ENCODE measurements at places on chromosomes 16 and 17.

GRCh38 chr17:64073771-64074703, 53.6 kb upstream of the ICAM2 start:
- no peak for DNase-seq

DNA sequence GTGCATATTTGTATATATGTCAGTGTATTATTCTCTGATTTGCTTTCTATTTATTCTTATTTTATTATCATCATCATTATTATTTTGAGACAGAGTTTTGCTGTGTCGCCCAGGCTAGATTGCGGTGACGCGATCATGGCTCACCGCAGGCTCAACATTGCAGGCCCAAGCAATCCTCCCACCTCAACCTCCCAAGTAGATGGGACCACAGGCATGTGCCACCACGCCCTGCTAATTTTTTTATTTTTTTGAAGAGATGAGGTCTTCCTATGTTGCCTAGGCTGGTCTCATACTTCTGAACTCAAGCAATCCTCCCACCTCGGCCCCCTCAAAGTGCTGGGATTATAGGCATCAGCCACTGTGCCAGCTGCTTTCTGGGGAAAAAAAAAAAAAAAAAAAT, 8.4 kb upstream of the ARHGAP17 start:
- no peak for DNase-seq

DNA sequence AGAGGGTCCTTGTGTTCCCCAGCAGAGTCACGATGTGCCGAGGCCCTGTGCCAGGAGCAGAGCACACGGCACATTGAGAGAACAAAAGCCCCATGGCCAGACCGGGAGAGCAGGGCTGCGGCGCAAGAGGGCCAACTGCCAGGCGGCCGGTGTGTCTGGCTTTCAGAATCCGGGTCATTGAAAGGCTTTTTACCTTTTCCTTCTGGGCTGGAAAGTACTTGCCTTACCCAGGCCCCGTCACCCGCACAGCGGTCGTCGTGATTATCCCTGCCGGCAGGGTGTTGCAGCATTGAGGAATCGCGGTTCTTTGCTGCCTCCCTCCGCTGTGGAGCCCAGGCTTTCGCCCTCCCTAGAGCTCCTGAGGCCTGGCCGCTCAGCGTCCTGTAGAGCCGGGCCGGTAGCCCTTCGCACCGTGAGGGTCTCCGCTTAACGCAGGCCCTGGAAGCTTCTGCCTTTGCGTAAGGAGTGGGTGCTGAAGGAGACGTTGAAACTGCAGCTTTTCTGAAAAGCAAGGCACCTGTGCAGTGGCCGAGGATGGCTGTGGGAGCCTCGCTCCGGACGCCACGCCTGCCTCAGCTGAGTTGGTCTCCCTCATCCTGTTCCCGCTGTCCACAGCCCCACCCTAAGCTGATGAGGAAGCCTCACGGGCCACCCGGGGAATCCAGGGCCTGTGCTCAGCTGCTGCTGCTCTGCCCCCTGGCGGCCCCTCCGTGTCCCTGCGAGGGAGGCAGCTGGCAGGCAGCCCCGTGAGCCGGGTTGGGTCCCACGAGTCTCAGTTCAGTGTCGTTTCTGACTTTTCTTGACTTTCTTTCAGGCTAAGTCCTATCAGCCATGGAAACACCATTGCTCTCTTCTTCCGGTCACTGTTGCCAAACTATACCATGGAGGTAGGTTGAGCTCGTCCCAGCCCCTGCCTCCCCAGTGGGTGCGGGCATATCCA, 8.6 kb upstream of the MC1R start:
- DNase-seq: peak; percentile 48

DNA sequence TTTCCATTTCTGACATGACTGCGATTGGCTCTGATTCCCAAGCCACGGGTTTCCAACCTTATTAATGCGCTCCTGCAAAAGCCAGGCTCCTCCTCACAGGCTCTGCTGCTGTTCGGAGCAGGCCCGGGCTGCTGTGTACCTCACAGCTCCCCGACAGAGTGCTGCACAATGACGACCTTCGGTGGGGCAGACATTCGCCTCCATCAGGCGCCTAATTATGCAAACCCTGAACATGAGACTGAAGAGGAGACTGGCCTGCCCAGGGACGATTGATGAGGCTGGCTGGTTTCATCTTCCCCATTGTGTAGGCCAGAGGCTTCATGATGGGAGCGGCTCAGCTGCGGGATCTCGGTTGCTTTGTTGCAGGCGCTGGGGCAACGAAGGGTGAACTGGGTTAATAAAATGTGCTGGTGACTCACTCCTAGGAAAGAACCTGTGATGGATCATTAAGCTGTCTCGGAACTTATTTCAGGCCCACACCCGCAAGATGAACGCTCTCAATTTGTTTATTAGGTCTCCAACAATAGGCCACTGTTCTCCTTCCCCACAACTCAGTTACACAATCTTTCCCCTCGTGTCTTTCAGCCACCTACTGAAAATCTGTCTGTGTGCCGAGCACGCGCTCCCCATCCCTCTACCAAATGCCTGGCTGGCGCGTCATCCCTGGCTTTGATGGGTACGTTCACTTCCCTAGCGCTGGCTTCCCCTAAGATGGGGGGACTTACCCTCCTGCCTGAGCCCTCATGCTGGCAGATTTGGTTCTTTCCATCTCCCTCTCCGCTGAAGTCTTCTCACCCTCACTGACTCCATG, 27.2 kb upstream of the TOB1 start:
- no peak for DNase-seq

GRCh38 chr17:73841431-73842060, 197.3 kb upstream of the SDK2 start:
- no peak for DNase-seq

DNA sequence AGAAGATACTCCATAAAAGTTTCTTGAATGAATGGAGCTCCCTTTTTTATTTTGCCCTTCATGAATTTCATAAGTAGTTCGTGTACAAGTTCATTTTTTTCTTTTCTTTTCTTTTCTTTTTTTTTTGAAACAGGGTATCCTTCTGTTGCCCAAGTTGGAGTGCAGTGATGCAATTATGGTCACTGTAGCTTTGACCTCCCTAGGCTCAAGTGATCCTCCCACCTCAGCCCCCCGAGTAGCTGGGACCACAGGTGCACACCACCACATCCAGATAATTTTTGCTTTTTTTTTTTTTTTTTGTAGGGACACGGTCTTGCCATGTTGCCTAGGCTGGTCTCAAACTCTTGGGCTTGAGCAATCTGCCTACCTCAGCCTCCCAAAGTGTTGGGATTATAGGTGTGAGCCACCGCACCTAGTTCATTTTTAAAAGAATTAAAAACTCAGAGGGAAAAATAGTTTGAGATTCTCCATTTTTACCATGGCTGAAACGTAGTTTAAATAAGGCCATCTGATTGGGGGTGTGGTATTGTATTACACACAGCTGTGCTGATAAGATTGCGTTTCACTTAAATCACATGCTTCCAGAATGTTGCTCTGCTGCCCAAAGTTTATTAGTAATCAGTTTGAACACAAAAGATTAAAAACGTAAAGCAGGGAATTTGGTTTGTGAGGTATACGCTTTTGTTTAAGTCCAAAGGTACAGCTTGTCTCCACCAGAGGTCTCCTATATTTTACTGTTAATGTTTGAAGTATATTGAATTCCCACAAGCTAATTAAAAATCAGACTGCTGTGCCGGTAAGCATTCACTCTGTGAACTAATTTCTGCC, 154.1 kb downstream of the SOCS1 start:
- DNase-seq: no peak

DNA sequence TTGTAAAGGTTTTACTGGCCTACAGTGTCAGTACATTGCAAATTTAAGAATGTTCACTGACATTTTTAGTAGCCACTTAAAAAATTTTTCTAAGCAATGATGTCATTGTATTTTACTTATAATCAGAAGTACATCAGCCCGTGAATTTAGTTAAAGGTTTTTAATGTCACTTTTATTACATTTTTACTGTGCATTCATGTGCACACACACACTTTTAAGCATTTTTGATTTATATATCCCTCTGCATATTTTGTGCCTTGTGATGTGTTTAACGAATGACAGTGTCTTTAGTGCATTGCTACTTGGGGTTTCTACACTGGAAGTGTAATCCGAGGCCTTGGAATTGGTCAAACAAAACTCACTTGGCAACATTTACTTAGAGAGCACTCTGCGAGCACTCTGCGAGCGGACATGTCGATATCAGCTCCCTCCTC, 190.4 kb downstream of the WWOX start:
- no peak for DNase-seq

- no peak for DNase-seq
Measured at GRCh38 chr16:1006781-1007180, 25.2 kb downstream of the SOX8 start.

- no peak for DNase-seq
Measured at GRCh38 chr17:79452706-79453105, 158.1 kb downstream of the RBFOX3 start.

GRCh38 chr17:39801055-39801454, 63.1 kb downstream of the IKZF3 start:
- no peak for DNase-seq

DNA sequence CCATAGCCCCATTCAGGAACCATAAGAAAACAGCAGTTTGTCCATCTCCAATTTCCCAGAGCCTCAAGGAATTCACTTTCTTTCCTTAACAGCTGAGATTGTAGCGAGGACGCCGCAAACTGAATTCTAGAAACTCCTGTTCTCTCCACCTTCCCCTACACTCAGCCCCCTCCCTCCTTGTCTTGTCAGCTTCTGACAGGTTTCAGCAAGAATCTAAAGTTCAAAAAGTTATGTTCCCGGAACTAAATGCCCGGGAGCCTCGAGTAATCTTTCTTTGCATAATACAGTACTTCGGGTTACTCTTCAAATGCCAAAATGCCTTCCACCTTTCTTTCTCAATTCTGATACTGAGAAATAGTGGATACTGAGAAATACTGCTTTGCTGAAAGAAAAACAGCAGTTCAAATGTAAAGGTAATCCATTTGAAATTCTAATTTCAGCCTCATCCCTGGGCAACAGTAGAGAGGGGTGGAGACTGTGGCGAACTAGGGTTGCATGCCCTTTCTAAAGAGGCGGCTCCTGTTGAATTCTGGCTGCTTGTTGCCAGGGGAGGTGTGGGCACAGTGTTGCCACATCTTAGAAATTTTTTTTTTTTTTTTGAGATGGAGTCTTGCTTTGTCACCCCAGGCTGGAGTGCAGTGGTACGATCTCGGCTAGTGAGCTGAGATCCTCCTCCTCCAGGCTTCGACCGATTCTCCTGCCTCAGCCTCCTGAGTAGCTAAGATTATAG, 63.5 kb upstream of the USP7 start:
- DNase-seq: no peak

DNA sequence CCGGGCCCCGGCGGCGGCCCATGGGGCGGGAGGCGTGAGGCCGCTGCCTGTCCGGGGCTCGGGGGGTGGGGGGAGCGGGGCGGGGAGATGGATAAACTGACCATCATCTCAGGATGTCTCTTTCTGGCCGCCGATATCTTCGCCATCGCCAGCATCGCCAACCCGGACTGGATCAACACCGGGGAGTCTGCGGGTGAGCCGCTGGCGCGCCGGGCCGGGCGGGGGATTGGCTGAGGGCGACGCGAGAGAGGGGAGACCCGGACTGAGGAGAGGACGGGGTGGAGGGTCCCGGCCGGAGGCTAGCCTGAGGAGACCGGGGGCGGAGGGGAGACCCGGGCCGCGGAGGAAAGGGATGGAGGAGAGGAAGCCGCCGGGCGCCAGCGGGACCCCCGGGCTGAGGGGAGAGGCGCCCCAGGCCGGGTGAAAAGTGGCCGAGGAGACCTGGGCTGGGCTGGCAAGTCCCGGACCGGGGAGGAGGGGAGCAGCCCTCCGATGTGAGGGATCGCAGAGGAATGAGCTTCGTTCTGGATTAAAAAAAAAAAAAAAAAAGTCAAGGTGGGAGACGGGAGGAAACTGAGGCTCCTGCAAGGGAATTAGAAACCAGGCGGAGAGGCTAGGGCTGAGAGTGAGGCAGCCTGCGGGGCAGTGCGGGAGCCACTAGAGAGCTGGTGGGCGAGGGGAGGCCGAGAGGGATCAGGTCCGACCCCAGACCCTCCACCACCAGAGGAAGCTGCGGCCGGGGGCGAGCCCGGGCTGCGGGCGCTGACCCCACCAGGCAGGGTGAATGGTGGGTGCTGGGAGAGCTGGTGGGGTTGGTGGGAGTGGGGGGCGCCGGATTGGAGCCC, 526 bp downstream of the MOSMO start:
- no peak for DNase-seq

DNA sequence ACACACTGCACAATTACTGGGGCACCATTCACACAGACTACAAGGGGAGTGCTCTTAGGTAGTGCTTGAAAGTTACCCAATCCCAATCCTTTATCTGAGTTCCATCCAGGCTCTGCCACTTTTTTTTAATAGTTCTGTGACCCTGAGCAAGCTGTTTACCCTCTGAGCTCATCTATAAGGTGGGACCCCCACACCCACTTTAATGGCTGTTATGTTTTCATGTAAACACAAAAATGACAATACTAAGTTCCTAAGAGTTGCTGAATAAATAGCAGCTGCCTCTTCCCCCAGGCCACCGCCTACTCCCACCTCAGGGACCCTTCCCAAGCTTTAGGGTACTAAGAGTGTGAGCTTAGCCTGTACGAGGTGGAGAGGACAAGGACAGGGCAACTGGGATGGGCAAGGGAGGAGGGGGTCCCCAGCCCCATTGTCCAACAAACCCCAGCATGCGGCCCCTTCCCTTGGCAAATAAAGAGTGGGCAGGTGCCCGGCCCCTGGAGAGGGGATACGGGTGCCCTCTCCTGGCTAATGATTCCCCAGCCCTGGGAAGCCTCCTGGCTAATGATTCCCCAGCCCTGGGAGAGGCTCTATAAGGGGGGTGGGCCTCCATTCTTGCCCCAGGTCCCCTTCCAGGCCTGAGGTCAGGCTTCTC, 14.6 kb downstream of the SLC13A2 start:
- DNase-seq: no peak

DNA sequence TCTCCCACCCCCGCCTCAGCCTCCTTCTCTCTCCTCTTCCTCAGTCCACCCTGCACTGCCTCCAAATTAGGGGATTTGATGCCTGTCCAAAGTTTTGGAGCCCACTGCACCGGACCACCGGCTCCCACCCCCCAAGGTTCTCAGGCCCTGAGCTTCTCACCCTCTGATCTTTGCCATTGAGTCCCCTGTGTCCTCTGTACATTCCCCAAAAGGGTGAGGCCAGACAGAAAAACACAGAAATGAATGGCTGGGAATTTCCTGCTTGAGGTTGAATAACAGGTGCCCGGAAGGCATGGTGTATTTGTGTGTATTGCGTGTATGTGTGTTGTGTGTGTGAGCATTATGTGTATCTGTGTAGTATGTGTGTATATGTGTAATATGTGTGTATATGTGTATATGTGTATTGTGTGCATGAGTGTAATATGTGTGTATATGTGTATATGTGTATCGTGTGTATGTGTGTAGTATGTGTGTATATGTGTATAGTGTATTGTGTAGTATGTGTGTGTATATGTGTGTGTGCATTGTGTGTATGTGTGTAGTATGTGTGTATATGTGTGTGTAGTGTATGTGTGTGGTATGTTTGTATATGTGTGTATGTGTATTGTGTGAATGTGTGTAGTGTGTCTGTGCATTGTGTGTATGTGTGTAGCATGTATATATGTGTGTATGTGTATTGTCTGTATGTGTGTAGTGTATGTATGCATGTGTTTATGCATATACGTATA, 16.0 kb upstream of the CCL17 start:
- no peak for DNase-seq

GRCh38 chr17:48177816-48178215, 70.2 kb downstream of the SNX11 start:
- DNase-seq: no peak
